Forelimb muscle (tissue), 1 donor: ENCODE measurements at places on chromosomes 13 and 19.
A peak's percentile ranks its signal among the peaks of the same experiment; 100 is the strongest.

- no peak for DNase-seq
These were observed 95.7 kb upstream of the CLDN10 start for GRCh38 chr13:95456815-95457214.

GRCh38 chr13:66795636-66796035 is 434.5 kb downstream of the PCDH9 start:
- no peak for DNase-seq

DNA sequence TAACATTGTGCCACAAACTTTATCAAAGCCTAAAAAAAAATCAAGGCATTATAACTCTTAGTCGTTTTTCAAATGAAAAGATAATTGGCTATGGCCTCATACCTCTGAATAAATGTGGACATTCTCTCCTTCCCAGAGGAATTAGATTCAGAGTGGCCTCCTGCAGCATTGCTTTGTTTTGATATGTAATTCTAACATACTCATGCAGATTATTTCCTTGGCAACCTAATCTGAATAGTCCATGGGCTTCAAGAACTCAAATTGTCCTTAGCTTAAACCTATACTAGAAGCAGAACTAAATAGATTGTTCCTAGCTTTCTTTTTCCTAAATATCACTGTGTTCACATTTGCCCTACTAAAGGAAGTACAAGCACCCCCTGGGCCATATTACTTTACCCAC is 1146.9 kb downstream of the OLFM4 start:
- DNase-seq: no peak

DNA sequence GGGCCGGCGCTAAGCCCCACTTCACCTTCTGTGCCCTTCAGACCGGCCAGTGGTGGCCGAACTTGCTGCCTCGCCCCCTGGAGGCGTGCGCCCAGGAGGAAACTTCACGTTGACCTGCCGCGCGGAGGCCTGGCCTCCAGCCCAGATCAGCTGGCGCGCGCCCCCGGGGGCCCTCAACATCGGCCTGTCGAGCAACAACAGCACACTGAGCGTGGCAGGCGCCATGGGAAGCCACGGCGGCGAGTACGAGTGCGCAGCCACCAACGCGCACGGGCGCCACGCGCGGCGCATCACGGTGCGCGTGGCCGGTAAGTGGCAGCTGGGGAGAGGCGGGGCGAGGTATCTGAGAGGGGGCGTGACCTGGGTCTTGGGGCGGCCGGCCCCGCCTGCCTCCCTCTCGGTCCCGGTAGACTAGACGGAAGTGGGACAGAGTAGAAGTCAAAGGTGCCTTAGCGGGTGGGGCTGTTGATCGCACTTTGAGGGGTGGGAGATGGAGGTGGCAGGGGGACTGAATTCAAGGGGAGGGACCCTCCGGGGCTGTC is 5.6 kb downstream of the ICAM5 start:
- DNase-seq: no peak

DNA sequence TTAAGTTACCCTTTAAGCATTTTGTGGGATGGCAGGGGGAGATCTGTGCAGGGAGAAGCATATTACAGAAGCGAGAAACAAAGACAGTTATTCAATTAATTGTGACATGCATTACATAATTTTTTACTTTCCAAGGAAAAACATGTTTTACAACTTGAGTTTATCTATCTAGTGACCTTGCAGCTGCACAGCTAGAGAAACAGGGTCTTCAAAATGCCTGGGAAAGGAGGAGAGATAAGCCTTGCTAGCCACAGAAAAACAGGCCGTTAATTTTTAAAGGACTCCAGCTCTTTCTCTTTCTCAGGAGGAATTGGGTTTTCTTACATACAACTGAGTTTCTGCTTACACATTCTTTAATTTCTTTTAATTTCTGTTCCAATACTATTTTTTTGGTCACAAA is 14.8 kb upstream of the ZNF431 start:
- DNase-seq: no peak

- DNase-seq: no peak
These were observed 9.8 kb downstream of the PPP1R15A start for GRCh38 chr19:48881741-48882657.

- DNase-seq: no peak
These were observed 6.2 kb upstream of the SPART start for GRCh38 chr13:36352350-36352749.

GRCh38 chr13:75334634-75335447 is 147.1 kb downstream of the TBC1D4 start:
- DNase-seq: no peak

DNA sequence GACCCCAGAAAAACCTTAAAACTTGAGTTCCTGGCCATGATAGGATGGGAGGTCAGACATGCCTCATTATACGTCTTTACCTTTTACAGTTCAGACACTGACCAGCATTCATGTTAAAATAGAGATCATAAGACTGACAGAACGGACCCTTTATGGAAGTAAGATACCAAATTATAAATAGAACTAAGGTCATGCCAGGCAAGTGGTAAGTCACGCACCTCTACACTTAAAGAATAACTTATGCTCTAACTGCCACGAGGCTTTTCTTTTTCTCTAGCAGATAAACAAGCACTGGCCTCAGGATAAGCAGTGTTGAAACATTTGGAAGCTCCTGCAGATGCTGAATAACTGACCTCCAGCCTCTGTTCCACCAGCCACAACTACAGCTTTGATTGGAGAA is 28.4 kb downstream of the GPR42 start:
- DNase-seq: no peak

- no peak for DNase-seq
These were observed 993 bp downstream of the RGL3 start for GRCh38 chr19:11418094-11418548.

GRCh38 chr19:42269478-42270345 is 660 bp downstream of the CIC start:
- no peak for DNase-seq

DNA sequence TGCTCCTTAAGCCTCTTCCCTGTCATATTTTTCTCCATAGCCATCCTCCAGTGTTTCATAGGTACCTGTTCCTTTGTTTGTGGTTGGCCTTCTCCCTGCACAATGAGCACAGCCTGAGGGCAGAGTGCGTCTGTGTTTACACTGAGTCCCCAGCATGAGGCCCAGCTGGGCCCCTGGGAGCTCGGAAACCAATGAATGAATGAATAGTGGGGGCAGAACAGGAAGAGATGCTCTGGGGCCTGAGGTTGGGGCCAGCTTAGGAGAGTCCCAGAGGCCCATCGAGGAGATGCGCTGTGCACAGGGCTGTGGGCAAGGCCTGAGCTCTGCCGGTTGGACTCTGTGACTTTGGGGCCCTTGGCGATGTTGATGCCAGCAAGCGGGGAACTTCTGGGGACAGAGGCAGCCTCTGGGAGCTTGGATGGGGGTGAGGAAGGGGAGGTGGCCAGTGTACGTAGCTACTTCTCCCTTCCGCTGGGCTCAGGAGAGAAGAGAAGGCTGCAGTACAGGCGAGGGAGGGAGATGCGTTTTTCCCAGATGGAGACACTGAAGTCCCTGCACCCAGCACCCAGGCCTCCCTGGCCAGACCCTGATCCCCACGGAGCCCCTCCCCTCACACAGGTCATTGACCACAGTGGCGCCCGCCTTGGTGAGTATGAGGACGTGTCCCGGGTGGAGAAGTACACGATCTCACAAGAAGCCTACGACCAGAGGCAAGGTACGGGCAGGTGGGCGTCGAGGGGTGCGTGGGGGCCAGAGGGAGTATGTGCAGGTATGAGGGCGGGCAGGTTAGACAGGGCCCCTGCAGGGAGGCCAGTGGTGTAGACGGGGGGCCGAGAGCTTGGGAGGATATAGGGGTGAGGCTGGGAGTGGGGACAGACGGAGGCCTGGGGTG is 5.1 kb downstream of the TBCB start:
- DNase-seq: no peak

GRCh38 chr13:48568370-48569103 is 35.7 kb upstream of the RCBTB2 start:
- DNase-seq: no peak

DNA sequence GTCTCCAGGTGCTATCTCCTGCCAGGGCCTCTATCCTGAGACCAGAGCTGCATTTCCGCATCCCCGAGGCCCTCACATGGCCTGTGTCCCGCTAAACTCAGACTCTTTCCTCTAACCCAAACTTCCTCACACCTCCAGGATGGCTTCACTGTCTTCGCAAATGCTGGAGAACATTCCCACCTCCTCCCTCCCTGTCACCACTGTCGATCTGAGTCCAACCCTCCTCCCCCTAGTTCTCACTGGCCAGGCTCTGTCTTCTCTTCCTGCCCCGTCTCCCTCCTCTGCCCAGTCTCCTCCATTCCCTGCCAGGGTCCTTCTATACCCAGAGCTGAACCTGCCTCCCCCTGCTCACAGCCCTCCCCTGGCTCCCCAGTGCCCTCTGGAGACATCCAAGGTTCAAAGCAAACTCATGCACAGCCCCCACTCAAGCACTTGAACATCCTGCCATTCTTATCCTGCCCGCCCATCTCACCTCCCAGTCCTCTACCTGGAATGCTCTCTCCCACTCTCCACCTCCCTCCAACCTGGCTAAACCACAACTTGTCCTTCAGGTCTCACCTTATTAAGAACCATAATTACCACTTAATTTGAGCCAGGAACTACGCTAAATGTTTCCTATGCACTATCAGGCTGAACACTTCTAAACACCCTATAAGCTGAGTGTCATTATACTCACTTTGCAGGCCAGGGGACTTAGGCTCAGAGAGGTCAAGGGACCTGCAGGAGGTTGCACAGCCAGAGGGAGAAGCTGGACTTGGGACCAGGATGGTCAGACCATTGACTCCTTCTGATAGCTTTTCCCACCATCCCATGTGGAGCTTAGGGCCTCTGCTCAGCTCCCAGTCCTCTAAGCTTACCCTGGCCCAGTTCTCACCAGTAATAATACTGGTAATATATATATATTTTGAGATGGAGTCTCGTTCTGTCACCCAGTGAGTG is 961 bp upstream of the VSIG10L start:
- no peak for DNase-seq

DNA sequence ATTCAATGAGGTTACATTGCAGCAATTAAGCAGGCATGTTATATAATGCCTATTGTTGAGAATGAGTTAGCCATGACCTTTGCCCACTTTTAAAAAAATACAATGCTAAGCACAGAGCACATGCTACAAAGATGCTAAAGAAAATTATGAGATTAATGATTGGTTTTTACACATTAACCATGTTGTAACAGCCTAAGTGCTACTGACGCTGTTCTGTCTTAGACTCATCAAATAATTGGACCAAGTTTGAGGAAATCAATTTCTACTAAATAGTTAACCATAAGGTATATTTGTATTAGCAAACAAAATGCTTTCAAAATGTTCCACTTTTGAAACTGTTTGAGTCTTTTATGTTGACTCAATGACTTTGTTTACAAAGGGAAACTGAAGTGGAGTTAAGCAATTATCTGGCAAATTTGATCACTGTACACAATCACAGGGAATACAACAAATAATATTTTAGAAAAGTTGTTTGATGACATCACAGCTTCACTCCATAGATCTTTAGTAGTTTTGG is 14.3 kb downstream of the MIR17HG start:
- DNase-seq: no peak

DNA sequence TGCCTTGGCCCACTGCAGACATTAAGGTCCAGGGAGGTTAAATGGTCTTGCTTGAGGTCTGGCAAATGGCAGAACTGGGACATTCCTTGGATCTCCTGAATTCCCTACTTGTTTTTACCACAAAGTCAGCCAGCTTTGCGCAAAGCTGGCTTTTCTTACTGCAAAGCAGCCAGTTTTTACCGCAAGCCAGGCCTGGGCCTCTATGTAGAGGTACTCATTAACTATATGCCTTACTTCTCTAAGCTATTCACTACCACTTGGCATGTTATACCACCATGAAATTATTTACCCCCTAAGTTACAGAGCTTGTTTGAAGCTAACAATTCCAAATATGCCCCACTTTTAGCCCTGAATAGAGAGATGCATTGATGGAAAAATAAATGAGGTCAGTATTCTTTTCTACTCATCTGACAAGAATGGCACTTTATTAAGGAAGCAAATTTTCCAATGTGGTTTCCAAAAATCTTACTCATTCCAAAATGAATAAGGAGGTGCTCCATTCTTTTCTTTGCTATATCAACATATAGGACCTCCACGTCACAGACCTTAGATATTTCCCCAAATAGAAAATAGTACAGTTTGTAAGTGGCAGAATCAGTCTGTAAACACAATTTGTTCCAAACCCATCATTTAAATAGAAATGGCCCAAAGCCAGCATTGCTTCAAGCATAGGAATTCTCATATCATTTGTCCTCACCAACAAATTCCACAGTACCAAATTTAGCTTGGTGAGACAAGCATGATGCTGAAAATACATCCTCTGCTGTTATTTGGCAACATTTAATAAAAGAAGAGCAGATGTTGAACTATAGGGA is 143.9 kb upstream of the TSC22D1 start:
- no peak for DNase-seq

DNA sequence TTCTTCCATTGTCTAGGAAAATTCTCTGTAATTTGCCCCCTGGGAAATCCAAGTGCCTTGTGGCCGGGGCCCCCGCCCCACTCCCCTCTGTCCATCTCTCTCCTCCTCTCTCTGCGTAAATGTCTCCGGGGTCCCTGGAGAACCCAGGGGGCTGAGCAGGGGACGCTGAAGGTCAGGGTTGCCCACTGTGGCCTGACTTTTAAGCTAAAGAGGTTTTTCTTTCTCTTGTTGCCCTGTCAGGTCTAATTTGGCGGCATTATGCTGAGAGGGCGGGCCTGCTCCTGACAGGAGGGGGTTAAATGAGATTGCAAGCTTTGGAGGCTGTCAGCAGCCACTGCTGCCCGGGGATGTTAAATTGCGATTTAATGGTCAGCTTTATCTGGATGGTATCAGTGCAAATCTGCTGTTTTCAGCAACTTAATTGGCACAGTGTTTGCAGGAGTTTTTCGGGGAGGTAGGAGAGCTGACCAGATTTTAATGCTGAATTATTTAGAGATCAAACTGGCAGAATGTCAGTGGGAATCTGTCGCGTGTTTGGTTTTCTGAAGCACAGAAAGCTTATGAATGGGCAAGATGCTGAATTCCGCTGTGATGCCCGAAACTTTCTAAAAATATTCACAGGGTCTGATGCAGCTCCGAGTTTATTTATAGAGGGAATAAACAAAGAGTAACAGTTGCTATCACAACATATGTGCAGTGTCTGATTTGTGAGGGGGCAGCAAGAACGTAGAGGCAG is 93.2 kb upstream of the SOX1 start:
- no peak for DNase-seq

GRCh38 chr13:80604098-80604497 is 263.2 kb upstream of the SPRY2 start:
- DNase-seq: peak; percentile 67

GRCh38 chr19:6958791-6959190 is 62.4 kb downstream of the MBD3L2B start:
- no peak for DNase-seq

DNA sequence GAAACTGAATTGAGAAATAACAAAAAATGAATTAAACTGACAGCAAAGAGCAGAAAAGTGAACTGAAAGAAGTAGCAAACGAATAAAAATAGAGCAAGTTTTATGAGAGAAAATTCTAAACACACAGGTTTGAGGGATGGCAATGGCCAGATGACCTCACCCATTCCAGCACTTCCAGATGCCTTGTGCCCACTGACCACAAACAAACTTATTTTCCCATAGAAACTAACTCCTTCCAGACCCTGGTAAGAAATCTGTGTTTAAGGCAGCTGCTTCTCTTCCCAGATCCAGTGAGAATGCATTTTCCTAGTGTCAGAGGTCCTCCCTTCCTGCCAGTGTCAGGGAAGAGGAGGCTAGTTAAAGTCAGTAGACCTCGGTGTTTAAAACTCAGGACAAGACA is 51.7 kb downstream of the RXFP2 start:
- no peak for DNase-seq
